ENCODE measurements at places on chromosomes 1 and 21.
A peak's percentile ranks its signal among the peaks of the same experiment; 100 is the strongest.

DNA sequence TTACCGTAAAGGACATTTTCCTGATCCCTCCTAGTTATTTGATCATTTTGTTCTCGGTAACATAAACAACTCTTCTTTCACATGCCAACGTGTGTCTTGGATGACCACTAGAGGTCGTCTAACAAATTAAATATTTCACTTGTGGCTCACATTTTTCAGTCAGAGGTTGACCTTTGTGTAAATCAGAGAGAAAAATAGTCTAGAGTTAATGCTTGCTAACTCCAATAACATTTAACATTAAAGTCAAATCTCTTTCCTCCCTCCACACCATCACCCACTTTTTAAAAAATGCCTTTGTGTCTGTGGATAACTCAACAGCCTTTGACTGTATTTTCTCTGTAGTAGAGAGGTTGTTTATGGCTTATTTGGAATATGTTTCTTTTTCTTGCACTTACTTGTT, 220.5 kb upstream of the B3GALT2 start:
- DNase-seq: peak; percentile 67

DNA sequence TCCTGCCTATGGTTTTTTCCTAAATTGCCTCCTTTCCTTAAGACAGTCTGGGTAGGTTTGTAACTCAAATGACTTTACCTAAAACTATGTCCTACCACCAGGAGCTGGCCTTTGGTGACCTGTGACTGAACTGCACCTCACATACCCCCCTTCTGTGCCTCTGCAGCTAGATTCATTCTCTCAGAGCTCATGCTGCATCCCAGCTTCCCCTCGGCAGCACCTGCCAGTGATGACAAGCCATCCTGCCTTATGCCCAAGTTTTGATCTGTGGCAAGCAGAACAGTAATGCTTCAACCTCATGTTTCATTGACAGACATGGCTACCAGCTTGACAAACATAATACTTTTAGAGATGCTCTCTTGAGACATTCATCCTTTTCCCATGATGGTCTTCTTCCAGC, 141.9 kb downstream of the TSEN15 start:
- no peak for DNase-seq

- no peak for DNase-seq
These were observed 12.5 kb upstream of the SFT2D2 start for GRCh38 chr1:168213349-168213748.

DNA sequence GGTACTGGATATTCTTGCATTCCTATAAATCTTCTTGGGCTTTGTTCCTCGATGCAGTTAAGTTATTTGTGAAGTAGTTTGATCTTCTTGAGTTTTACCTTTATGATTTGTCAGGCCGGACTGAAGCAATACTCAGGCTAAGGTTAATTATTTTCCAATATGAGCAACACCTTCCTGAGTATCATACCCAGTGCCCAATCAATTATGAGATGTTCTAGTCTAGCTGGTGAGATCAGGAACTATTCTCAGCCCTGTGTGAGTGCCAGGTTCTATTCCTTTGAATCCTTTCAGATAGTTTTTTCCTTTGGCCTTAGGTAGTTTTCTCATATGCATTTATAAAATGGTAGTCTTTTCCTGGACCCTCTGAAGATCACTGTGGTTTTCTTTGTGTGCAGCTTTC, 92.5 kb downstream of the SCMH1 start:
- DNase-seq: no peak

GRCh38 chr21:18630446-18630845, 226.9 kb upstream of the TMPRSS15 start:
- DNase-seq: peak; percentile 23

- DNase-seq: peak; percentile 23
These were observed 69.7 kb downstream of the TTLL7 start for GRCh38 chr1:83929184-83929583.

DNA sequence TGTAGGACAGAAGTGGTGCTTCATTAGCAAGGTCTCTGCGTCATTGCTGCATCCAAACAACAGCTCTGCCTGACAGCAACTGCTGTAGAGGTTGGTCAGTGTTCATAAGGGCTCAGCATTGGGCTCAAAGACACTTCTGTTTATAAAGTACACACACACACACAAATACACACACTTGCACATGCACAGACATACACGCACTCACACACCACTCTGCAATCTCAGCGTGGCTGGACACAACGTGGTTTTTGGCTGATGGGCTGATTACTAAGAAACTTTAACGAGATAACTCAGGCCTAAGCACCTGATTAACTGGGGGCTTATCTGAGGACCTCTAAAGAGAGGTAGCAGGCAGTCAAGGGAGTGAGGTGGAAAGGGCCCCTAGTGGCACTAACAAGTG, 20.4 kb downstream of the CAMK1G start:
- no peak for DNase-seq

DNA sequence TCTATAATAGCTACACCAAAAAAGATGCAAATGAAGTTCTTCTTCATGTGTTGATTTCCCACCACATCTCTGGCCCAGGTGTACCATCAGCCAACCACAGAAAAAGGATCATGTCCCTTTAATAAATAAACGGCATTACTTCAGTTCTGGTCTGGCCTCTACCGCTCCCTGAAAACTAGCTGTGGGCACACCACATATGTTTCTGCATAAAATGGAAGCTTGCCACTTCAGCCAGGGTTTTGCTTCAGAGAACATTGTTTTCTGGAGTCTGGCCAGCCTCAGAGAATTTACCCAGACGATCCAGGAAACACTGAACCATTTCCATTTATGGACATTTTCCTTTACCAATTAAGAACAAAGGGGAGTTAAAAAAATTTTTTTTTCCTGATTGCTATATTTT, 5.8 kb upstream of the LAMC2 start:
- peak; percentile 92 for DNase-seq

DNA sequence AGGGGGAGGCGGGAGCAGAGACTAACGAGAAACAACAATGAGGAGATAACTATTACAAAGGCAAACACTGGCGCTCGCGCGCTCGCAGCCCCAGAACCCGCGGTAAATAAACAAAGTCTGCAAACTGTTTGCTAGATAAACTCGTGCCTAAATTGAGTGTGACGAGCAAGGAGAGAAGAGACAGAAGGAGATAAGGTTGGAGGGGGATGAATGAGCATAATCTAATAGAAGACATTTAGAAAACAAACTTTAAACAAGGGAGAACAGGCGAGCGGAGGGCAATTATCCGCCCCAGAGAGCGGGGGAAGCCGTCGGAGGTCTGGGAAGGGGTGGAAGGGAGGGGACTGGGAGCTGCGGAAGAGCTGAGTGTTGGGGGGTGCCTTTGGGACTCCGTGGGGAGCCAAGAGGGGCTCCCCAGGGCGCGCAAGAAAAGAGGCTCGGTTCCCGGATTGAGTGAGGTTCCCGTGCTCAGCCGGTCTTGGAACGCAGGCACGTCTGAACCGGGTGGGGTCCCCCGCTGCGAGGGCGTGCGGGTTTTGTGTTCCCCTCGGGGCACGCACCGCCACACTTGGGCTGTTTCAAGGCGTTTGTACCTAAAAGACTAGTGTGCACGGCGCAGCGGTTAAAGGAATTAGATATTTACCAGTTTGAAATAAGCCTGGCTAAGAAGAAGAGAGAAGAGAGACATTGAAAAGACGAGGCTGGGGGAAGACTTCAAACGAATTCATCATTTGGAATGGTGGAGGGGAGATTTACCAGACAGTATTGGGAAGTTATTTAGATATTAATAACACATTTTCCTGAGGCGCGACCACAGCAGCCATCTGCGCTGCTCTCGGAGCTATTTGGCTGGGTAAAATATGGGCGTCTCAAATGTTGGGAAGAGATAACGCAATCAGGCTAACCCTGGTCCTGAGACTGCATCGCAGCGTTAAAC, 10.6 kb downstream of the PAX7 start:
- no peak for DNase-seq

DNA sequence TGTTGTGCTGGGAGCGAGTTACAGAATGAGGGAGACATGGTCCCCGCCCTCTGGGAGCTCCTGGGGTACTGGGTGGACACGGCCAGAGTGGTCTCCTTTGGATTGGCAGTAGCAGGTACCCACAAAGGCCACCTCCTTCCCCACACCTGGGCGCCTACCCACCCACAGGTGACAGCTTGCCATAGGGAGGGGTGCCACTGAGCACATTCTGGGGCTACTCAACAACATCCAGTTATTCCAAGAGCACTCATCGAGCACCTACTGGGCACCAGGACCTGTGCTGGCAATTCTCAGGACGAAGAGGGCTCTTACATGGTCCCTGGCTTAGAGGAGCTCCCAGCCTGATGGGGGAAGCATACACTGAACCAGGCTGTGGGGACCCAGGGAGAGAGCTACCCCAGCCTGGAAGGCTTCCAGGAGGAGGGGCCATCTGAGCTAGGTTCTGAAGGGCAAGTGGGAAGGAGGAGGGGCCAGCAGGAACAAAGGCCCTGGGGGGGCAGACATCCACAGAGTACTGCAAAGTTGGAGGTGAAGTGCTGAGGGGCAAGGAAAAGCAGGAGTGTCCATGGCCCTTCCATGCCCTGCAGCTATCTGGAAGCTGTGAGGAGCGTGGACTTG, 22.0 kb downstream of the MRPL37 start:
- DNase-seq: no peak

DNA sequence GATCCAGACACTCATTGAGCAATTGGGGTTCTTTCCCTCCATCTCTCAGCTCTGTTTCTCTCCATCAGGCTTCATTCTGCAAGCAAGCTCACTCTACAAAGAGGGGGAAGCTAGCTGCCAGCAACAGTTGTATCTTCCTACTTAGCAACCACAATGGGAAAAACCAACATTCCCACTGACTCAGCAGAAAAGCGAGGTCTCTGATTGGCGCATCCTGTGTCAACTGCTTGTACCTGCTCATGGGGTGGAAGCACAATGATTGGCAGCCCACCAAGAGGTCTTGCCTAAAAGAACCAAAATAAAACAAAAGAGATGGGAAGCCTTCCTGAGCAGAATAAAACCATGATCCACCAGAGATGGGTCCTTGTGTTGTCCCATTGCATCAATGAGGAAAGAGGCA, 4.0 kb upstream of the CDA start:
- peak; percentile 27 for DNase-seq

- DNase-seq: no peak
These were observed 7.6 kb upstream of the PLEKHO1 start for GRCh38 chr1:150142083-150142482.

DNA sequence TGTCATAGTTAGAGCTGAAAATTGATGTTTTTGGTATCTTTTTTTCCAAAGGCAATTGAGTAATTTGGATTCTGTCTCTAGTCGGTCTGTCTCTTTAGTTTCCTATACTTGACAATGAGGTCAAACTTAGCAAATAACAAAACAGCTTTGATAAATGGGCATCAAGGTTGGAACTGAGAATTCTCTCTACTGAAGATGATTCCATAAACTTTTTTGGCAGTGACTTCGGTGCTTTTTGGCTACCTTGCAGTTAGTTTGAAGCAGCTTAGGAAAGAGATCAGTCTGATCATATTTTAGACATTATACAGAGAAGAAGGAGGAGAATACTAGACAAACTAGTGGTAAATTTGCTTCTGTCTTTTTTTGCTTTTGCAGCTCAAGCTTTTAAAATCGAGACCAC, 559 bp downstream of the VCAM1 start:
- DNase-seq: no peak

DNA sequence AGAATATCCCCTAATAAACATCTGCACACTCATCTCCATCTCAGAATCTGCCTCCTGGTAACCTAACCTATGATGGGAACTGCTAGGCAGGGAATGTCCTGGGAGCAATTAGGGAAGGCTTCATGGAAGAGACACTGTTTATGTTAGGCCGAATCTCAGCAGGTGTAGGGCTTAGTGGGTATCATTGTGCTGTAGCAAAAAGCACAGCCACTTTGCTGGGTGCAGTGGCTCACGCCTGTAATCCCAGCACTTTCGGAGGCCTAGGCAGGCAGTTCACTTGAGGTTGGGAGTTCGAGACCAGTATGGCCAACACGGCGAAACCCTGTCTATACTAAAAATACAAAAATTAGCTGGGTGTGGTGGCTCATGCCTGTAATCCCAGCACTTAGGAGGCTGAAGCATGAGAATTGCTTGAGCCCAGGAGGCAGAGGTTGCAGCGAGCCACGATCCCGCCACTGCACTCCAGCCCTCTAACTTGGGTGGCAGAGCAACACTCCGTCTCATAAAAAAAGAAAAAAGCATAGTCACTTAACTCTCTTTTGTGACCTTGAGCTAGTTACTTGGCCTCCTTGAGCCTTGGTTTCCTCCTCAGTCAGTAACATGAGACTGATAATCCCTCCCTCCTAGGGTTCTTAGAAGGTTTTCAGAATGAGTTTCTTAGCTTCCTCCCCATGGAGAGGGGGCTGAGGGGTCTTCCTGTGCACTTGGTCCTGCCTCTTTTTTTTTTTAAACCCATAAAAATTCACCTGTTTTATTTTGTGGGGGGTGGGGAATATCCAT, 3.5 kb downstream of the RAB42 start:
- no peak for DNase-seq

- no peak for DNase-seq
These were observed 7.9 kb upstream of the ZRANB2 start for GRCh38 chr1:71088645-71089287.

DNA sequence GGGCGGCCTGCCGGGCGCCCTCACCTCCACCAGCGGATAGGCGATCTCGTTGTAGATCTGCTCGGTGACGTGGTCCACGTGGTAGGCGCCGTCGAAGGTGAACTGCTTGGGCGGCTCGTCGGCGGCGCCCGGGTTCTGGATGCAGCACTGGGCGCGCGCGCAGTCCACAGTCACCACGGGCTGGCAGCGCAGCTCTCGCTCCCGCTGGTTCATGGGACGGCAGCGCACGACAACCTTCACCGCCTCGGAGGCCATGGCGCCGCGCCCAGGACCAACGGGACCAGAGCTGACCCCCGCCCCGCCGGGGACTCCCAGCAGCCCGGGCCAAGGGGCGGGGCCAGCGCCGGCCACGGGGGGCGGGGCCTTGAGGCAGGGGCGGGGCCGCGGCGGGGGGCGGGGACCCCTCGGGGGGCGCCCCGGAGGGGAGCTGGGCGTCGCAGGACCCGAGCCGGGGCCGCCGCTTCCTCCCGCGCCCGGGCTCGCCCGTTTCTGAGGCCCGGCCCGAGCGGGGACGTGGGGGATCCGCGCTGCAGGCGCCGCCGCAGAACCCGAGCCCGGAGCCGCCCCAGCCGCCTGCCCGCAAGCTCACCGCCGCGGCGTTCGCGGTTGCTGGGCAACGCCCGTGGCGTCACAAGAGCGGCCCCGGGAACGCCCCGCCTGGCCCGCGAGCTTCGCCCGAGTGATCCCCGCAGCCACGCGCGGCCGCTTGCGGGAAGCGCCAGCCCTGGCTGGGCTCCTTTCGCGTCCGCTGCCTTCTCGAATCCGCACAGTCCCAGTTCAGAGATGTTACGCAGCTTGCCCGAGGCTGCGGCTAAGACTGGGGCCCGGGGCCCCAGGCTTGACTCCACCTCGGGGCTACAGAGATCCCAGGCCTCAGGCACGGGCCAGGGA, at the start of gene KIF17:
TSS of gene KIF17 (minus strand) at position 556 of the 891 bp plus-strand sequence. CDS start at position 255, 301 bp downstream.
- peak; percentile 69 for DNase-seq

- DNase-seq: no peak
These were observed 89.4 kb downstream of the PAPPA2 start for GRCh38 chr1:176552217-176552991.

GRCh38 chr1:16120940-16121410, 34.9 kb downstream of the EPHA2 start:
- no peak for DNase-seq

- no peak for DNase-seq
These were observed 8.0 kb upstream of the TMEM61 start for GRCh38 chr1:54972436-54972835.

All from fibroblast of skin of back (primary cell).